GM12891 (cell line): ENCODE measurements at places on chromosomes 5 and 9.

- DNase-seq = no peak
Measured at GRCh38 chr9:135779571-135779970, 77.6 kb downstream of the KCNT1 start.

- DNase-seq = no peak
Measured at GRCh38 chr9:133803028-133803585, 65.0 kb upstream of the SARDH start.

DNA sequence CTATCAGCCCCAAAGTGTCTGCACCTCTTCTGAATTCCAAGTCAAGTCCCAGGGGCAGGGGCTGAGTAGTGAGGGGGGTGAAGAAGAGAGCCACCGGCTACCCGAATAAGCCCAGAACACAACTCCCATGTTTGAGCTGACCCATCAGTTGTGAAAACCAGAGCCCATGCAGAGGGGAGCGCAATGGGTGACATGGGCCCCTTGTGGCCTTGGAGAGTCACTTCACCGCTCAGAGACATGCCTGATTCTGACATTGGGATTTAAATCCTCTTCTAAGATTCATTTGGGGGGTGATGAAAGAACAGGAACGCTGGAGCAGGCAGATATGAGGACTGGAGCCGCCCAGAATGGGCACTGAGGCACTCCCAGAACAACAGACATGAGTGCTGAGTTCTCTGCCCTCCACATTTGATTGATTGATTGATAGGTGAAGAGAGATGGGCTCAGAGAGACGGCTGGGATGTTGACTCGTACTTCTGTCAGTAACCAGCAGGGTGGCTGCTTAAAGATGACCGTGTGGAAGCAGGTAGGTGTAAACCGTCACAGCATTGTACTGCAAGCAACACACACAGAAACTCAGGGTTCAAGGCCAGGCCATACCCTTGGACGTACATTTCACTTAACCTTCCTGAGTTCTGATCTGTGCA, 74.3 kb downstream of the GPR21 start:
- DNase-seq = no peak

- no peak for DNase-seq
Measured at GRCh38 chr5:31815376-31815775, 176.4 kb downstream of the PDZD2 start.

DNA sequence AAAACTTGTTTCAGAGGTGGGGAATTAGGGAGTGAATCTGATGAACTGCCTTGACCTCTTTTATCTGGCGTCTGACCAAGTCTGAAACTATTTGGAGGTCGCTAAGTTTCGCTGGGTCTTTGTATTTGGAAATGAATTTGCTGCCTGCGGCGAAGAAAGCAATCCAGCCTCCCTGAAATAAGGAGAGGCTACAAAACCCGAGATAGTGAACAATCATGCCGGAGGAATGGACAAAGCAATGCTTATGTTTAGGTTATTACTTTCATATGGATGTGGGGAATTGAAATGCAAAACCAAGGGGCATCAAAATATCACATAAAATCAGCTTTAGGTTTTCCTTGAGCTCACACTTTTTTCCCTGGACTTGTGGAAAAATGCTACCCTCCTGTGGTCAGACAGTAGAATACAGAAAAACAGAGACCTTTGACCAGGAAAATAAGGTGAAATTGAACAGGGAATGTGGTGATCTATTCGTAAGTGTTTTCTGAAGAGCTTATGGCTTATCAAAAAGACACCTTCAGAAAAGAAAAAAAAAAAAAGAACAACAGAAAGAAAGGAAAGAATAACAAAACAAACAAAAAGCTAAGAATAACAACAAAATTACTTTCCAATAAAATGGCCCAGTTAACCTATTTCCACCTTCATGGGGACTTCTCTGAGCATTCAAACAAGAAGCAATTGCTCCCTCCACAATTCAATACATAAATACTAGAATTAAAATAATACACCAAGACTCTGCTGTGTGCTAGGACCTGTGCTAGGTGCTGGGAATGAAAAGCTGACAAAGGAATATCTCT, 68.6 kb upstream of the DPYSL3 start:
- no peak for DNase-seq

DNA sequence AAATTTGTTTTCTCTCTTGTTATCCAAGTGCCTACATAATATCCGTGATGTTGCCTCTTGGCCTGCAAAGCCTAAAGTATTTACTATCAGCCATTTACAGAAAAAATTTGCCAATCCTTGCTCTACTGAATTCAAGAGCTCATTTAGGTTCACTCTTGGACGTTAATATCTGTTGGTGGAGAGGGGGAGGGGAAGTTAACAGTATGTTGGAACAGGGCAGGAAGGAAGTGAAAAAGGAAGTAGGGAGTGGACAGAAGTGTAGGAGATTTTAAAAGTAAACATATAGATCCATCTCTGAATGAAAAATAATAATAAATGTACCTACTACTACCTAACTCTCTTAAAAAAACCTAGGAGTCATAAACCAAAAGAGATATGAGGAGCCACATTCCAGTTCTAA, 32.8 kb downstream of the ZNF608 start:
- DNase-seq = no peak

GRCh38 chr5:143499480-143500114, 96.1 kb upstream of the NR3C1 start:
- DNase-seq = no peak

- DNase-seq = no peak
Measured at GRCh38 chr5:143716881-143717280, 95.1 kb upstream of the HMHB1 start.

DNA sequence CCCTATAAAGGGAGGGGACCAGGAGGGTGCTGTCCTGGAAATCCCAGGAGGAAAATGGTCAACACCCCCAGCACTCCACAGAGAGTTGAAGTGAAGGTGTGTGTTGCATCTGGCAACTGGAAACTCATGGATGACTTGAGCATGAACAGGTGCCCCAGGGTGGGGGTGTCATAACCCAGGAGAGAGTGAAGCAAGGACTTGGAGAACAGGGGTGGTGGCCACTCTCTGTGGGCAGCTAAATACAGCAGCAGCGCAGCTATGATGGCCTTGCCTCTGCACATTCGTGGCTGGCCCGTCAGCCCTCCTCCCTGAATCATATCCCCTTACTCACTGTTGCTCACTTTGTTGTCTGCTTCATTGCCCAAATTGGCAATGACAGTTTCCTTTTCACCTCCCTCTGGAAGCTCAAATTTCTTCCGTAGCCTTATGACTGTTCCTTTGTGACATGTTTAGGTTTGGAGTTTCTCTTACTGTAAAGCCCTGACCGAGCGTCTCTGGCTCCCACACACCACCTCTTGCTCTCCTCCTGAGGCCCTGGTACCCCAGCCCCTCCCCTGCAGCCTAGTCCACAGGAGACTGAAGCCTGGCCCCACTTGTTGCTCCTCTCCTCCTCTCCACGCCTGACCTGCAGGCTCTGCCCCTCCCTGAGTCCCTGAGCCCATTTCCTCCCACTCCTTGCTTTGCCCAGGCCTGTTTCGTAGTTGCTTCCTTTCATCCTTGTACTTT, 185.8 kb downstream of the CD180 start:
- no peak for DNase-seq

- DNase-seq = no peak
Measured at GRCh38 chr5:11977904-11978303, 73.7 kb upstream of the CTNND2 start.

DNA sequence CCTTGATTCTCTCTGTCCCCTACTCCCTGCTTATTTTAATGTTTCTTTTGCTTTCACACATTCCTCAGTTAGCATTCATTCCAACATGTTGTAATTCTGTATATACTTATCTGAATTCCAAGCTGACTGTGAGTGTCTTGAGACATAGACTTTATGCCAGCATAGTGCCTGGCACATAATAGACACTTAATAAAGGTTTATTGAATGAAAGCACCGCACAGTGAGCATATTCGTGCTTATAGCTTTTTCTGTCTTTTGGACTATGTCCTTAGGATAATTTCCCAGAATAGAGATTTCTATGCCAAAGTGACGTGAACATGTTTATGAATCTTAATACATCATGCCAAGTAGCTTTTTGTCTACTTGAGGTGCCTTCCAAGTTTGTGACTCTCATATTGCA, 174.6 kb downstream of the CD180 start:
- DNase-seq = no peak

- no peak for DNase-seq
Measured at GRCh38 chr5:2848619-2849018, 97.1 kb upstream of the IRX2 start.

- no peak for DNase-seq
Measured at GRCh38 chr9:107615321-107615720, 125.8 kb upstream of the KLF4 start.

DNA sequence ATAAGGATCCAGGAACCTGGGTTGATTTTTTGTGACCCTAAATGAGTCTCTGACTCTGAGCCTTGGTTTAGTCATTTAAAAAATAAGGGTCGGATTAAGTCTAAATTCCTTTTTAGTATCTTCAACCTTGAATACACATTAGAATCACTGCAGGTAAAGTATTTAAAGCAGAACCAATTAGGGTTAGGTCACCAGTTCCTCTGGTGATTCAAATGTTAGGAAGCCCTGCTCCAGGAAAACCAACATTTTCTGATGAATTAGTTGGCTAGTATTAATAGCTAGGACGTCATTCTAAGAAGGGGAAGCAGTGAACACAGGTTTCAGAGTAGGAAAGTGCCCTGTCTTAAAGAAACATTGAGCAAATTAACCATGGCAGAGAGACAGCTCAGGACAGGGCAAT, 31.4 kb upstream of the BRINP1 start:
- DNase-seq = no peak

DNA sequence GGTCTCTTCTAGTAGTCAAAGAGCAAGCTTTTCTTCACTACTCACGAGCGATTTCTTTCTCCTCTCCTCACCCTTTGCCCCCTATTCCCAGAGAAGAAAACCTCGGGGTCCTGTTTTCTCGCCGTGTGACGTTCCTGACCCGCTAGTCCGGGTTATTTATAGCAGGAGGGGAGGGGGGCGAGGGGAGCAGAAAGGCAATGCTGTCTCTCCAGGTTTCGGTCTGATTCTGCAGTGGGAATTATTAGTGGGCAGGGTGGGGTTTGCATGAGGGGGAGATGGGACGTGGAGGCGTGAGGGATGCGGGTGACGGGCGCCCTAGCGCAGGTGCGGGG, 847 bp upstream of the GABRB2 start:
- no peak for DNase-seq

- DNase-seq = no peak
Measured at GRCh38 chr5:94347130-94347529, 271.3 kb downstream of the KIAA0825 start.

GRCh38 chr9:108382310-108382709, 473.5 kb downstream of the ACTL7B start:
- no peak for DNase-seq

- DNase-seq = no peak
Measured at GRCh38 chr5:149117970-149118369, 23.3 kb upstream of the ABLIM3 start.

- no peak for DNase-seq
Measured at GRCh38 chr9:120383999-120384924, 195.7 kb downstream of the CDK5RAP2 start.

- DNase-seq = no peak
Measured at GRCh38 chr5:52771343-52772039, 16.2 kb upstream of the ITGA1 start.

- no peak for DNase-seq
Measured at GRCh38 chr5:157100140-157100679, 8.6 kb downstream of the HAVCR2 start.

- peak; percentile 53 for DNase-seq
Measured at GRCh38 chr5:134140530-134141201, 26.2 kb downstream of the TCF7 start.

DNA sequence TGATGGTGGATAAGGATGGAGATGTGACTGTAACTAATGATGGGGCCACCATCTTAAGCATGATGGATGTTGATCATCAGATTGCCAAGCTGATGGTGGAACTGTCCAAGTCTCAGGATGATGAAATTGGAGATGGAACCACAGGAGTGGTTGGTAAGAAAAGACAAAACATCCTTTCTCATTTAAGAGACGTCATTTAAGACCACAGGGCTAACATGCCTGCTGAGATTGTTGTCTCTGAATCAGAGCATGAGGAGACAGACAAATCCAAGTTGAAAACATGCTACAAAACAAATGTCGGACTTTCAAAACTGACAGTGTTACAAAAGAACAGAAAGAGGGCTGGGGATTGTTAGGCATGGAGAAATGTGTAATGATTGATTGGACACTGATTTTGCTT, 4.6 kb downstream of the CCT5 start:
- DNase-seq = no peak

DNA sequence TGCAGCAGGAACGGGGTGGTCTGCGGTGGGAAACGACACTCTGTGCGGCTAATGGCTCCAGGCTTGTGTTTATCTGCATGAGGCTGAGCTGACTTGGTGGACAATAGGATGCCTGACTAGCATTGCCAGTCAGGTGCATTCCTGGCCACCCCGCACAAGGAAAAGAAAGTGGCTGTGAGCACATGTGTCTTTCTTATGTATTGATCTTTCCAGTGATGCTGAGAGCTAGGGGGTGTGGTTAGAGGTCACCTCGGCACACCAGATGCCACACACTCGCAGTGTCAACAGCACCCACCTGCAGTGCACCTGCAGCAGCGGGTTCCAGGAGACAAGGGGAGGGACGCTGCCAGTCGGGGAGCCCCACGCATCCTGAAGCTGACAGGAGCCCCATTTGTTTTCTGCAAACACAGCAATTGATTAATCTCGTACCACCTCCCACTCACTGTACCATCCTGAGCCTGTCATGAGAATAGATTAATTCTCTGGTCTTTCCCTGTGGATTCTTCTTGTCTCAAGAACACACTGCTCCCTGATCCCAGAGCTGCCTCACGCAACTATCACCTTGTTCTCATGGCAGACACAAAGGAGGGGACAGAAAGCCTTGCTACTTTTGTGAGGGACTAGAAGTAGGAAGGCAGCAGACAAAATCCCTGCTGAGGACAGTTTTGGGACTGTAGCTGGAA, 251.7 kb upstream of the WWC1 start:
- DNase-seq = no peak

DNA sequence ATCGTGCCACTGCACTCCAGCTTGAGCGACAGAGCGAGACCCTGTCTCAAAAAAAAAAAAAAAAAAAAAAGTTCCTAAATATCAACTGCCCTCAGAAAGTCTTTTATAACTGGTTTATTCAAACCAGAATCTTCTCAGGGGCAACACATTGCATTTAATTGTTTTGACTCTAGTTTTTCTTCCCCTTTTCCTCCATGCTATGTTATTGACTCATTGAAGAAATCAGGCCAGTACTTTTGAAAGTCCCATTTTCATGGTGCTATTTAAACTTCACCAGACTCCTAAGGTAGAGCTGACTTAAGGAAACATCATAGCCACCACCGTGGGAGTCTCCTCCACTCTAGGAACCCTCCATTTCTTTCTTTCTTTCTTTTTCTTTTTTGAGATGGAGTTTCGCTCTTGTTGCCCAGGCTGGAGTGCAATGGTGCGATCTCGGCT, 83.1 kb upstream of the IL6ST start:
- no peak for DNase-seq
